ENCODE measurements at places on chromosomes 3 and 15.

GRCh38 chr3:153577059-153577736 lies 415.2 kb downstream of the RAP2B start:
- no peak for DNase-seq

DNA sequence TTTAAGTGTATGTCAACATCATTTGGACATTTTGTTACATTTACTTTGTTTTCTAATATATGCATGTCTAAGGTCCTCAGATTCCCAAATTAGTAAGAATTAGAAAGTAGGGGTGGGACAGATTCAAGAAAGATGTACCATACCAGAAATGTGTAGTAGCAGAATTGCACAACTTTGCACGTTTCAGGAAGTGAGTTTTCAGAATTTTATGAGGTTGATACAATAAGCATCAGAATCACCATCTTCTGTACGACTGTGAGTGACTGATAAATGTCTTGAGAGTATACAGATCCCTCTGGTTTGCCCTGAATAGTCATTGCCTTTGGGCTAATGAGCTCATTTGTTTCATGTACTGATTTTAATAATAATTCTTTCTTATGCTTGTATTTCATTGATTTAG lies 9.3 kb downstream of the ARIH2 start:
- no peak for DNase-seq

DNA sequence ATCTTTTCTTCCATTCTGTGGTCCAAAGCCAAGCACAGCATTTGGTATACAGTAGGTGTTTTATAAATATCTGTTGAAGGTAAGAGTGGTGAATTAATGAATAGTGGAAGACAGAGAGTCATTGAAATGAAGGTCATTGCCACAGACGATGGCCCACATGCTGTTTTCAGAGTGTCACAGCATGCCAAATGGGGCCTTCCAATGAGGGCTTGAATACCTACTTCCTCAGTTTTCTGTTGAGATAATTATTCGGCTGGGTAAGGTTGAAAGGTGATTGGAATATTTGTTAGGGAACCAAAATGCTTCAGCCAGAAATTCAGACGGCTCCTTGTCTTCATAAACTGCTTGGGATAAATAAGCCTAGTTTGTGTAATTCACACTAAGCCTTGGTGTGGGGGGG lies 205.3 kb upstream of the TBL1XR1 start:
- no peak for DNase-seq

DNA sequence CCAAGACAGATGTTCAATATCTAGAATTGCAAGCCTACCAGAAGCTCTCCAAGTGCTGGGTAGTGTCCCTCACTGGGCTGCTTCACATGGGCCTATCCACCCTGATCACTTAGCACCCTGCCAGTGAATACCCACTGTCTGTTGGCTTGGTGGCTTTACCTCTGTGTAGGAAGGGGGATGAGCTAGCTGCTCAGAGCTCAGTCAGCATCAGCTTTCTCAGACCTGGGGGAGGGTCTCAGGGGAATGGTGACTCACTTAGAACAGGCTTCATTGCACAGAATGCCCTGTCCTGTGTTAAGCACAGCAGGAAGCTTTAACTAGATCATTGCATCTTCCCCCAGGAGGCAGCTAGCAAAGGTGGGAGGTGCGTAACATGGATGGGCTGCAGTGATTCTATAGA lies 209.8 kb downstream of the PDCD6IP start:
- no peak for DNase-seq

DNA sequence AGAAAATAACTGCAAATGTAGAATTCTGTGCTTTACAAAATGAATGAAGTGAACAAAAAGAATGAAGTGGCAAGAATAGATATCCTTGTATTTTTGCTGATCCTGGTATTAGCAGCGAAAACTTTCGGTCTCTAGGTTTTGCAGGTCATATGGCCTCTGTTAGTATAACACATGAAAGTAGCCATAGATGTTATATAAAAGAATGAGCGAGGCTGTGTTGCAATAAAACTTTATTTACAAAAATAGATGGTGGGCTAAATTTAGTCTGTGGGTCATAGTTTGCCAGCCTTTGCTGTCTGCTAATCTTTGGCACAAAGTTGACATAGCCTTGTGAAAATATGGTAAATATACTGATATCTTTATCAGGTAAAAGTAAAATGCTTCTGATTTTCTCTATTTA lies 35.2 kb downstream of the SEC22A start:
- no peak for DNase-seq

DNA sequence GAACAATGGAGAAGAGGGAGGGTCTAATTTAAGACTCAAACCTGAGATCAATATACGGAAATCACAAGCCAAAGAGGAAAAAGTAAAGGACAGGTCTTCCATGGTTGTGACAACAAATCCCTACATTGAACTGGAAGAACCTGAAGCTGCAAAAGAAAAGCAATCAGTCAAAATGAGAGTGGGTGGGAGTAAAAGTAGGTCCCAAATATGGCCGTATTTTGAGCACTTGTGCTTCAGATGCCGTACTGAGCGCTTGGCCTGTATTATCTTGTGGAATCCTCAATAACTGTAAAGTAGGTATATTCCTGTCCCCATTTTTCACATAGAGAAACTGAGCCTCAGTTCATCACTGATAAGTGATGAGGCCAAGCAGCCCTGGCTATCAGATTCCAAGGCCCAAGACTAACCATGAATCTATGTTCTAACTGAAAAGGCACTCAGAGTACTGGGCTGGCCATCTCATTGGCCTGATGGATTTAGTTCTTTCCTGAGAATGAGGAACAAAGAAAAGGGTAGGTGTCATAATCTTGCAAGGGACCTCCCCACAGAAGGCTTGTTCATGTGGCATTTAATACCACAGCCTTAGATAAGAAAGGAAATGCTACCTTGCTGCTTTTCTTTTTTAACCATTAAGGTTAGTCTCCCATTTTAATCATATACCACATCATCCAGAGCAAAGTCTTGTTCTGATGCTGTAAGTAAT lies 52.5 kb downstream of the LRRN1 start:
- no peak for DNase-seq

Measured in Right ventricle myocardium superior (tissue), 1 donor.